ENCODE measurements at places on chromosomes 7 and 10. TPM values are rescaled to one million over a fixed set of nuclear protein-coding genes. Genes with fewer than 3 reads are reported as not detected.
A peak's percentile ranks its signal among the peaks of the same experiment; 100 is the strongest.

GRCh38 chr10:69646185-69647060 lies 16.4 kb downstream of the FAM241B start:
- no peak for DNase-seq
- H3K27ac ChIP-seq = peak overlapping the region; percentile 83
- H3K4me1 ChIP-seq = peaks cover 35% of the 10 kb centered on the region
- no peaks in the 10 kb centered on the region for H3K36me3 ChIP-seq

The FGFBP3 gene
- total RNA-seq = 3.7 TPM

DNA sequence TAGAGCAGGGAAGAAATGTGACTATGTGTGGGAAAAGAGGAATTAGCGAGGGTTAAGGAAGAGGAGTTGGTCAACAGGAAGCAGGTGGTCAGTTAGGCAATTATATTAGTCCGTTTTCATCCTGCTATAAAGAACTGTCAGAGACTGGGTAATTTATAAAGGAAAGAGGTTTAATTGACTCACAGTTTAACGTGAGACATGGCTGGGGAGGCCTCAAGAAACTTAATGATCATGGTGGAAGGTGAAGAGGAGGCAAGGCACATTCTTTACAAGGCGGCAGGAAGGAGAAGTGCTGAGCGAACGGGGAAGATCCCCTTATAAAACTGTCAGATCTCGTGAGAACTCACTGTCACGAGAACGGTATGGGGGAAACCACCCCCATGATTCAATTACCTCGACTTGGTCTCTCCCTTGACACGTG lies 35.0 kb downstream of the RAMP3 start:
- no peaks in the 10 kb centered on the region for H3K36me3 ChIP-seq
- peaks cover 55% of the 10 kb centered on the region for H3K27me3 ChIP-seq
- no peak for DNase-seq
- H3K4me1 ChIP-seq = no peaks in the 10 kb centered on the region
- H3K27ac ChIP-seq = no peak overlapping the region
- no peak overlapping the region for H3K4me3 ChIP-seq

The TAS2R3 gene
- total RNA-seq = 5.6 TPM

DNA sequence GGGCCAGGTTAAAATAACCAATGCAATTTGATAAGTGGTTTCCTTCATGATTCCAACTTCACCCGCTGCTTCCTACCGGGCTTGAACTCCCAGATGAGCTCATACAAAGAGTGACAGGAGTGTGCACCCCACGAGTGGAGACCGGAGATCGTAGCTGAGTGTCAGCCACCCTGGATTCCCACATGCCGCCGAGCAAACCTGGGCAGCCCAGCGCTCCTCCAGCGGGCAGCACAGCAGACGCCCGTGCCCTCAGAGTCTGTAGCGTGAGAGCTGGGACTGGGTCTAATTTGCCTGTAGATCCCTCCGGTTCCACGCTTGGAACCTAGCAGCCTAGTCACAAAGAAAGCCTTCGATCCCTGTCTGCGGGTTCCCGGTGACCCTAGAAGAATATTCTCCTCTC lies 476.1 kb upstream of the MGMT start:
- peaks cover 34% of the 10 kb centered on the region for H3K27me3 ChIP-seq
- no peak for DNase-seq
- H3K4me1 ChIP-seq = no peaks in the 10 kb centered on the region
- H3K36me3 ChIP-seq = no peaks in the 10 kb centered on the region
- no peak overlapping the region for H3K27ac ChIP-seq
- H3K4me3 ChIP-seq = no peak overlapping the region

DNA sequence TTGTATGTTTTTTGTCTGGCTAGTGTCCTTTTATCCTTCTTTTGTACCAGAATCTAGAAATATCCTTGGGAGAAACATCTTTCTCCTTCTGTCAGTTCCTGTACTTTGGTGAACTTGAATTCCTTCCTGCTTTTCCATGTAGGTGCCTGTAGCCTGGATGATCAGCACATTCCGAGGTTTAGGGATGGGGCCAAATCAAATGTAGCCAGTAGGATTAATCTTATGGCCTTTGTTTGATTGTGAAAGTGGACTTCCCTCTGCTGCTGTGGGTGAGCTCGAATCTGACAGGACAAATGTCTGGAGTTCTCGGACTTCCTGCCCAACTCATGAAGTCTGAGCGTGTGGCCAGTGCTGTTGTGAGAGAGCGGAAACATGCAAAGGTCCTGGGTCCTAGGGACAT lies 33.2 kb upstream of the NAMPT start:
- H3K4me3 ChIP-seq = no peak overlapping the region
- H3K4me1 ChIP-seq = no peaks in the 10 kb centered on the region
- no peak overlapping the region for H3K27ac ChIP-seq

DNA sequence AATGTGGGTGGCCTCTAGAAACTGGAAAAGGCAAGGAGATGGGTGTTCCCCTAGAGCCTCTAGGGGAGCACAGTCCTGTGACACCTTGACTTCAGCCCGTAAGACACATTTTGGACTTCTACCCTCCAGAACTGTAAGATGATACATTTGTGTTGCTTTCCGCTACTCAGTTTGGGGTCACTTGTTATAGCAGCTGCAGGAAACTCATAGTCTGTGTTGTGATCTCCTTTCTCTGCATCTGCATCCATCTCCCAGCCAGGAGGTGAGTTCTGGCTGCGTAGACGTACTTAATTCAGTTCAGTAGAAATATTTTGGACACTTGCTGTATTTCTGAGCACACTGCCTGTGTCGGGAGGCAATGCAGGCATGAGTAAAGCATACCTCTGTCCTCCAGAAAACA lies 29.3 kb upstream of the DMBT1 start:
- H3K4me3 ChIP-seq = no peak overlapping the region
- DNase-seq = no peak
- H3K4me1 ChIP-seq = peaks cover 9% of the 10 kb centered on the region
- H3K27me3 ChIP-seq = peaks cover 55% of the 10 kb centered on the region

DNA sequence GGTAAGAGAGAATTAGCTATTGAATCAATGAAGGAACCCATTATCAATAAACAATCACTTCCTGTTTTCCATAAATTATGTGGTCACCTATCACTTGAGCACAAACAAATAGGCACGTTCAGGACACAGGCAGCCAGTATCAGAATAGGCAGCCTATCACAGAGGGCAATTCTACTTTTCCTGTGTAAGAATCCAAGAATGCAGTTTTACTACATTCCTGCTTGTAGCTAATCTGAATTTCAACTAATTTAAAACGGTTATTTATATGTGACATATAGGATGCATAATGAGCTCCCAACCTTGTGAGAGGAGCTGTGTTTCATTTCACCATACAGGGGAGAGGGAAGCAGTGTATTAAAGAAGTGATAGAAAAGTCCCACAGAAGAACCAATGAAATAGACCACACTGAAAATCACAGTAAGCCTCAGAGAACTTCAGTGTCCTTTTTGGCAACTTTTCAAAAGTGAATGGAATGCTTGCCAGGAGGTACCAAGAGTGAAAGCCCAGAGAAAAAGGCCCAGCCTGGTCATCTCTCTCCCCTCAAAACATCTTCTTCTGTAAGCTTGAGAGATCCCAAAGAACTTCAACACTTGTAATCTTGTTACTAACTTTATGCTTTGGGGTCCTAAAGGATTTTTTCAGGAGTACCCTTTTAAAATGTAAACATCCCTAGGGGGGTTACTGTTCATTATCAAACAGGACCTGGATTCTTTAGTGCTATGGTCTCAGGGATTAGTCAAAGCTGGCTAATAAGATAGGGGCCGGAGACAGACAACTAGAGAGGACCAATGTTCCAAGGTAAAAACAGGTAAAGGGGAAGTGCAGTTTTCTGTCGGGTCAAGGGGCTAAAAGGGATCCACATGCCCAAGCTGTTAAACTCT lies 1.3 kb downstream of the IMMP2L start:
- peaks cover 33% of the 10 kb centered on the region for H3K4me1 ChIP-seq
- peaks cover 16% of the 10 kb centered on the region for H3K36me3 ChIP-seq

GRCh38 chr10:73876971-73877370 lies 2.6 kb upstream of the CAMK2G start:
- no peak overlapping the region for H3K27ac ChIP-seq
- H3K4me1 ChIP-seq = peaks cover 25% of the 10 kb centered on the region
- H3K27me3 ChIP-seq = peaks cover 2% of the 10 kb centered on the region
- H3K36me3 ChIP-seq = no peaks in the 10 kb centered on the region
- DNase-seq = no peak

The GCK gene
- 1.5 TPM for total RNA-seq

The CASTOR2 gene
- total RNA-seq = 44.5 TPM

GRCh38 chr10:99809931-99810615 lies 27.6 kb downstream of the ABCC2 start:
- no peaks in the 10 kb centered on the region for H3K36me3 ChIP-seq
- no peak overlapping the region for H3K4me3 ChIP-seq
- no peaks in the 10 kb centered on the region for H3K27me3 ChIP-seq
- H3K4me1 ChIP-seq = no peaks in the 10 kb centered on the region
- DNase-seq = no peak
- no peak overlapping the region for H3K27ac ChIP-seq

The VPS37D gene
- 16.1 TPM for total RNA-seq

The CTAGE8 gene
- total RNA-seq = 6.4 TPM

GRCh38 chr10:94069884-94070283 lies 76.2 kb downstream of the PLCE1 start:
- H3K27me3 ChIP-seq = peaks cover 35% of the 10 kb centered on the region
- DNase-seq = no peak
- no peak overlapping the region for H3K4me3 ChIP-seq

The POLL gene
- total RNA-seq = 44.5 TPM

DNA sequence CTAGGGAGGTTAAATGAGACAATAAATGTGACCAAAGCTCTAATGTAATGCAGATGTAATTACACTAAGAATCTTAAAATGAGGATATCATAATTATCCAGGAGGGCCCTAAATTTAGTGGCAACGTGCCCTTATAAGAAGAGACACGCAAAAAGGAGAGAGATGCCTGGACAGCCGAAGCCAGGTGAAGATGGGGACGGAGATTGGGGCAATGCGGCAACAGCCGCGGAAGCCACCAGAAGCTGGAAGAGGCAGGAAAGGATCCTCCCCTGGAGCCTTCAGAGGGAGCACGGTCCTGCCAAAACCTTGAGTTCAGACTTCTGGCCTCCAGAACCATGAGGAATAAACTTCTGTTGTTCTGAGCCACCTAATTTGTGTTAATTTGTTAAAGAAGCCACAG lies 25.3 kb upstream of the C10orf71 start:
- no peak overlapping the region for H3K4me3 ChIP-seq
- no peak overlapping the region for H3K27ac ChIP-seq
- peaks cover 11% of the 10 kb centered on the region for H3K27me3 ChIP-seq
- no peak for DNase-seq

DNA sequence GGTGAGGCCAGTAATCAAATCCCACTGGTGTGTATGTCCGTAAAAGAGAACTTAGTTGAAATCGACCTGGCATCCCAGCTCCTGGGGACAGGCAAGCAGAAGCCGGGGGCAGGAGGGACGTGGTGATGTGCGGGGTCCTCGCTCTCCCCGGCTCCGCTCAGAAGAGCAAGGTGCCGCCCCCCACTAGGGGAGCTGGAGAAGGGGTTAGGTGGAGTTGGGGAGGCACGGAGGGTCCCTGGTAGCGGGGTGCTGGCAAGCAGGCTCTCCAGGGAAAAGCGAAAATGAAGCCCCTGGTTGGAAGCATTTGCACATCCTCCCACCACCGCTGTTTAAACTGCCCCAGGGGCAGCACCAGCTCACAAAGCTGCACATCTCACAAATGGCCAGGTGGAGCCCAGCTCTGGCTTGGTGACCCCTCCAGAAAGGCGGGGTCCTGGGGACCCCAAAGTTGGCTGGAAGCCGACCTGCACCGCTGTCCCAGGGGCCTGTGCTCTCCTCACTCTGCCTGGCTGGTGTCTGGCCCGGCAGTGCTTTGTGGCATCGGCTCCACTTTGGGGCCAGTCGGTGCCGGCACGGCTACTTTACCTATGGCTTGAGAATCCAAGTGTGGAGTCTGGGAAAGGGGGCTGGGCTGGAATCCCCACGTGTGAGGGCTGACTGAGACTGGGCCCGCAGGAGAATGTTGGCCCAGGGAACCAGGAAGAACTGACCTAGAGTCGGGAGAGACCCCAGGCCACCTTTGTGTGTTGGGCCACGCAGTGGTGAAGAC lies 2.9 kb upstream of the CFAP46 start:
- peaks cover 15% of the 10 kb centered on the region for H3K4me1 ChIP-seq
- DNase-seq = no peak
- H3K27me3 ChIP-seq = peaks cover 23% of the 10 kb centered on the region

DNA sequence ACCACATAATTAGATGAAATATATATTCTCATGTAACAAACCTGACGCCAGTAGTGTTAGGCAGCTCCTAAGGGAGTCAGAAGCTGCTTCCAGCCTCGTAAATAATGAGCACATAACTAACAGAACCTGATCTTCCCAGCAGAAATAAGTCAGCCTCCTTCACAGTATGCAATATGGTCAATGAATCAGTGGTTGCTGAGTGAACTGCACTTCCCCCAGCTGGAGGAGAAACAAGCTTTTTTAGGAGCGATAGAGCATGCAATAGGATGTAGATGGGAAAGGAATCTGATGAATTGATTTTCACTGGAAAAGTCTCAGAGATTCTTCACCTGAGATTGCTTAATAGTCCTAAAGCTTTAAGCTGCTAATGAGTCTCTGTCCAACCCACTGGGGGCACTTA lies 337.2 kb upstream of the LRGUK start:
- H3K27me3 ChIP-seq = no peaks in the 10 kb centered on the region
- H3K4me3 ChIP-seq = no peak overlapping the region

The SPDYE16 gene
- 0.34 TPM for total RNA-seq

The ZNF503 gene
- 58.3 TPM for total RNA-seq

The SPDYE11 gene
- total RNA-seq = 0.11 TPM

The ABCB4 gene
- 2.3 TPM for total RNA-seq

The RELN gene
- total RNA-seq = 9.7 TPM

DNA sequence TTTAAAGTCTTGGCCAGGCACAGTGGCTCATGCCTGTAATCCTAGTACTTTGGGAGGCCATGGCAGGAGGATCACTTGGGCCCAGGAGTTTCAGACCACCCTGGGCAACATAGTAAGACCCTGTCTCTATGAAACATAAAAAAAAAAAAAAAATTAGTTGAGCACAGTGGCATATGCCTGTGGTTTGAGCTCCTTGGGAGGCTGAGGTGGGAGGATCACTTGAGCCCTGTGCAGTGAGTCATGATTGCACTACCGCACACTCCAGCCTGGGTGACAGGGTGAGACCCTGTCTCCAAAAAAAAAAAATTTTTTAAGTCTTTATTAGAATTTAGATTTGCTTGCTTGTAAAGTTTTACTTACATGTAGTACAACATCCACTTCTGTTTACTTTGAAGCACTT lies 14.0 kb downstream of the WNT2 start:
- H3K36me3 ChIP-seq = peaks cover 21% of the 10 kb centered on the region
- H3K27me3 ChIP-seq = no peaks in the 10 kb centered on the region
- no peak overlapping the region for H3K4me3 ChIP-seq
- DNase-seq = no peak
- H3K27ac ChIP-seq = no peak overlapping the region

- no peak overlapping the region for H3K27ac ChIP-seq
- no peaks in the 10 kb centered on the region for H3K4me1 ChIP-seq
- DNase-seq = no peak
- H3K4me3 ChIP-seq = no peak overlapping the region
- no peaks in the 10 kb centered on the region for H3K36me3 ChIP-seq
These were observed 85.5 kb downstream of the GLRX3 start for GRCh38 chr10:130221456-130222375.

DNA sequence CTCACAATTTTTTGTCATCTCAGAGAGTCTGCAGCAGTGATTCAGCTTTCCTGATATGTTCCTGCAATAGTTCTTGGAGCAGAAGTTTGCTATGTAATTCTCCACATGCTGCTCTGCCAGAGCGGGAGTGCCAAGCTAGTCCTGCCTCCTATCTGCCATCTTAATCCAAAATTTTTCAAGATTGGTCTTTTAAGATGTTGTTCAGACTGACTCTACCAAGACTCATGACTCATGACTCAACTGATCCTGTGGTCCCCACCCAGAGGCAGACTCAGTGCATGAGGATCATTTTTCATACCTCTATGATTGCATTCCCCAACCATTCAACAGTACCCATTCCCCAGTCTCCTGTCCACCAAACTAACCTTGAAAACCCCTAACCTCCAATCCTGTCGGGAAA lies 470.8 kb downstream of the INHBA start:
- no peak for DNase-seq
- peaks cover 6% of the 10 kb centered on the region for H3K4me1 ChIP-seq
- H3K36me3 ChIP-seq = peaks cover 8% of the 10 kb centered on the region

The C10orf105 gene
- 0.11 TPM for total RNA-seq

All from mesothelial cell of epicardium (in vitro differentiated cells).